ENCODE measurements at places on chromosomes 1 and 21.

DNA sequence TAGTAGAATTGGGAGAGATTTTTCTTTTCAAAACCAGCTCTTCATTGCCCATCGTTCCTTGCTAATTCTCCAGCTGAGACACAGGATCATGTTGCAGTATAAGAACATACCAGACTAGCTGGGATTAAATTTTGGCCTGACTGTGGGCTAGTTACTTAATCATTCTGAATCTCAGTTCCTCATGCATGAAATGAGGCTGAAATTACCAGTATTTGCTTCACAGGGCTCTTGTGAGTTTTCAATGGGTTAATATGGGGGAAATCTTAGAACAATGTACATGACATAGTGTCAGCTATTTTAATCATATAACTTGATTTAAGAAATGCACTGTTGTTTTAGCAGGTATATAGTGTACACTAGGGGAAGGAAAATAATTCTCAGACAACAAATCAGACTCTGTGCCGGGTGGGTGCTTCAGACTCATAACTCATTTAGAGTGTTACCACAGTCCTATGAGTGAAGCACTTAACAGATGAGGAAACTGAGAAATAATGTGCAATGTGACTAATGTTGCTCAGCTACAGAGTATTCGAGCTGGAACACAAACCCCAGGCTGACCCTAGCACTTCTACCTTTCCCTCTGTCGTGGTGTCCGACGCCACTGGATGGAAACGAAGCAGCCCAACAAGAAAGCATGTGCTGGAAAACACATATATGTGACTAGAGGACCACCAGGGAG, 137.6 kb upstream of the SGIP1 start:
- DNase-seq = no peak

DNA sequence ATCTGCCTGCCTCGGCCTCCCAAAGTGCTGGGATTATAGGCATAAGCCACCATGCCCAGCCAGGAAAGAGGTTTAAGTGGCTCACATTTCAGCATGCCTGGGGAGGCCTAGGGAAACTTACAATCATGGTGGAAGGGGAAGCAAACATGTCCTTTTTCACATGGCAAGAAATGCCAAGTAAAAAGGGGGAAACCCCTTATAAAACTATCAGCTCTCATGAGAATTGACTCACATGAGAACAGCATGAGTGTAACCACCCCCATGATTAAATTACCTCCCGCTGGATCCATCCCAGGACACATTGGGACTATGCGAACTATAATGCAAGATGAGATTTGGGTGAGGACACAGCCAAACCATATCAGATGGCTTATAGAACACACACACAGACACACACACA, 8.8 kb upstream of the KLHL12 start:
- DNase-seq = no peak

DNA sequence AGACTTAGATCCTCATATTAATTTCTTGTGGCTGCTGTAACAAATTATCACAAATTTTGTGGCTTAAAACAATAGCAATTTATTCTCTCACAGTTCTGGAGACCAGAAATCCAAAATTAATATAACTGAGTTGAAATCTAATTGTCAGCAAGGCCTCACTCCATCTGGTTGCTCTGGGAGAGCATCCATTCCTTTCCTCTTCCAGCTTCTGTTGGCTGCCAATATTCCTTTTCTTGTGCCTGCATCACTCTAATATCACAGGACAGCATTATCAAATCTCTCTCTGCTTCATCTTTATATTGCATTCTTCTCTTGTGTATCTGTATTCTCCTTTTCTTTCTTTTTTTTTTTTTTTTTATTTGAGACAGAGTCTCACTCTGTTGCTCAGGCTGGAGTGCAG, 9.3 kb downstream of the SLC35A3 start:
- no peak for DNase-seq

DNA sequence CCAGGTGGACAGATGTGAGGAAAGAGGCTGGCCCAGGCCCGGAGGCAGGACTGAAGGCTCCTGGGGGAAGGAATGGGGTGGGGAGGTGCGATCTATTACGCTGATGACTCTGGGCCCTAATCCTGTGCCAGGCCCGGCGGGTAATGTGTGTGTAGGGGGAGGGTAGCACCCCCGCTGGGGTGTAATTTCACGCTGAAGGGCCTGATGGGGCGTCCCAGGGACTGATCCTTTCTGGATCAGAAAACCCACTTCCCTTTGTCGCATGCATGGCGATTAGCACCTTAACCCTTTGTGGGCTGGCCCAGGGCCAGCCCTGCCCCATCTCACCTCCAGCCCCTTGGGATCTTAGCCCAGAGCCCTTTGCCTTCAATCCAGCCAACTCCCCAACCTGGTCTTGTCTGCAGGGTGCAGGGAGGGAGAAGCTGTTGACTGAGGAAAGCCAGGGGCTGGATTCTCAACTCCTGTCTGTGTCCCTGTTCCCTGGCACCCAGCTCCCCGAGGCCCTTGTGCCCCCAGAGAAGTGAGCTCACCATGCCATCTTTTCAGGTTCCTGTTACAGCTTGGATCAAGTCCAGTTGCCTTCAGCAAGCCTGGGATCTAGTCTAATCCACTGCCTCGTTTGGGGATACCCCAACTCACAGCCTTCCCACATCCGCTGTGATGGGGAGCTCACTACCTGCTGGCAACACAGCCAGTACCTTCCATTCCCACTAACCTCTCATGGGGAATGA, 26.0 kb downstream of the KNCN start:
- no peak for DNase-seq

DNA sequence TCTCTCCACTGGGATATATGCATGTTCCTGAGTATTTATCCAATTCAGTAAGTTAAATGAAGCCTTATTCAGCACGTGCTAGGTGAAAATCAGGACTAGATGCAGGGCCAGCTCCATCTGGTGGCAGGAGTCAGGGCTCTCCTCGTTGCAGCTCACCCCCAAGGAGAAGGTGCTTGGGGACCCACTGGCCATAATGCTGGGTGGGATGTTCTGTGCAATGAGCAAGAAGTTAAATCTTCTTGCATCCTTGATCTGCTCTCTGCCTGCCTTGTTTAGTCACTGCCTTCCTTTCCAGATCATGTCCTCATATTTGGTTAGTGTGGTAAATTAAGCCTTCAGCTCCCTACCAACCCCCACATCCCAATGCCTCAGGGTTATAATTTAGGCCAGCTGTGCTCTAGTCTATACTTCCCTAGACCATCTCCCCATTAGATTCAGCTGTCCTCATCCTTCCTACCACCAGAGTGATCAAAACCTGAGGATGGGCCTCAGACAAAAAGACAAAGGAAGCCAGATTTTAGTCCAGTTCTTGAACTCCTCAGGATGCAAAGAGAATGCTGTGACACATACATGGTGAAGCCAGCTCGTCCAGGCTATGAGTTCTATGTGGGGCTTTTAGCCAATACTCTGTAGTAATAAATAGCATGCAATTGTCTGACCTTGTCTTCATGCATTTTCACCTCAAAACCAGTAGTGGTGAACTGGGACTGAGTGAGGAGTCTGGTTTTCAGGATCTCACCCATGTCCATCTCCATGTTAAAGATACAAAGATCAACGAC, 55.9 kb downstream of the SEC16B start:
- no peak for DNase-seq

DNA sequence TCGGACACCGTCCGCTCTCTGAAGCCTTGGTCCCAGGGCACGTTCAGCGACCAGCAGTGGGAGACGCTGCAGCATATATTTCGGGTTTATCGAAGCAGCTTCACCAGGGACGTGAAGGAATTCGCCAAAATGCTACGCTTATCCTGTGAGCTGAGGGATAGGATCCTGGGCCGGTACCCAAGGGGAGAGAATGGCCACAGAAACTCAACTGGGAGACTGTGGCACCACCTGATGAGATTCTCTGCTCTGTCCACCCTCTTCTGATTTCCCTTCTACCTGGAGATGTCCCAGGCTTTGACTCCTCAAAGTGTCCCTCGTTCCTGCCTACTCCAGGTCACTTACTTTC, 855 bp downstream of the CD1D start:
- no peak for DNase-seq

DNA sequence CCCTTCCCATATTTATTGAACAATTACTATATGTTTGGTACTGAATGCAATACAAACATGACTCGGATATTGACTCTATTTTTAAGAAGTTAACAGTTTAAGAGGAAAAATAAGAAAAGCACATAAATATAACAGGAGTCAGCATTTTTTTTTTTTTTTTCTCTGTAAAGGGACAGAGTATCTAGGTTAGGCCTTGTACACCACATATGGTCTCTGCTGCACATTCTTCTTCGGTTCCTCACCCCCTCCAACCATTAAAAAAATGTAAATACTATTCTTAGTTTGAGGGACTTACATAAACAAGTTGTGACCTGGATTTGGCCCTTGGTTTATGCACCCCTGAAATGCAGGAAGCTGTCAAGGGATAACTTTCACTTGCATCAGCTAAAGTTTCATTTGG, 40.4 kb downstream of the PHC2 start:
- no peak for DNase-seq

DNA sequence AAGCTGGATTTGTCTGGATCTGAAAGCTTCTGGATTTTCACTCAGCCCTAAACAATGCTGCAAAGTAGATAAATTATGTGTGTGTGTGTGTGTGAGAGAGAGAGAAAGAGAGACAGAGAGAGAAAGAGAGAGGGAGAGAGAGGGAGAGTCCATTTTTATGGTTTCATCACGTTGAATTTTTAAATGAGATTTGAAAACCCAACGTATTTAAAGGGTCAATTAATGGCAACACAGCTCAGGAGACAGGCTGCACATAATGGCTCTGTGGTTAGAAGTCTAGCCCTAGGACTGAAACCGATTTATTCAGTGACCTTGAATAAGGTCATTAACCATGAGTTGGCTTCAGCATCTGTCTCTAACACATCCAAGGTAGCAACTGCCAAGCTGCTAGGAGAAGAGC, 35.3 kb upstream of the FMN2 start:
- DNase-seq = no peak

GRCh38 chr21:41258617-41259016, 58.0 kb upstream of the FAM3B start:
- DNase-seq = no peak
